Esophagus mucosa (tissue), 1 donor: ENCODE measurements at places on chromosomes 5 and 9. TPM values are rescaled to one million over a fixed set of nuclear protein-coding genes. Genes with fewer than 3 reads are reported as not detected.

DNA sequence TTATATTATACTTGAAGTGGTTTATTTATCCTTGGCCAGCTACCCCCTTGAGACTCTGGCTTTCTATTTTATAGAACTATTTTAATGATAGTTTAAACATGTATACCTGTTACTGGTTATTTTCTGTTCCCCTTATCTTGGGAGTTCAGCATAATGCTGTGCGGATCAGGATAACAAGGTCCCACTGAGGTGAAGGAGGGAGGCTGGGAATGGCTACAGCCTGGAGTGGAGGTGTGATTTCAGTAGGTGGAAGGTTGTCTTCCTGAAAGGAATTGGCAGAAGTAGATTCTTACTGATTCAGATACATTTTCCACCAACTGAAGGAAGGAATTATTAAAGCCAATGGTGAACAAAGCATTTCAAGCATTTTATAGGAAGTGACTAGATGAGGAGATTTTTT is 38.9 kb downstream of the PAM start:
- no peak for ATAC-seq

DNA sequence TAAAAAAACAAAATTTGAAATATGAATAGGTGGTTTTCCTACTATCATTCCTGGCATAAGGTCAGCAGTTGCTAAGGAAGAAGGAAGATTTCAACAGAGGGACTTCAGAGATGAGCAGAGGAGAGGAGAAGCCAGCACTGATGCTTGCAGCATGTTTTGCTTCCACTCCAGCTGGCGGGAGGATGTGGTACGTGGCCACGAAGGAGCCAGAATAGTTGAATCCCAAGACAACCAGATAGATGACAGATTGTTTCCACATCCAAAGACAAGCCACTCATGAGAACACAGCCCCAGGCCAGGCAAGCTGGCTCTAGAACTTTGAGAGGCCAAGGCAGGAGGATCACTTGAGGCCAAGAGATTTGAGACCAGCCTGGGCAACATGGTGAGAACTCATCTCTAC is 15.1 kb downstream of the TIMD4 start:
- ATAC-seq = no peak

DNA sequence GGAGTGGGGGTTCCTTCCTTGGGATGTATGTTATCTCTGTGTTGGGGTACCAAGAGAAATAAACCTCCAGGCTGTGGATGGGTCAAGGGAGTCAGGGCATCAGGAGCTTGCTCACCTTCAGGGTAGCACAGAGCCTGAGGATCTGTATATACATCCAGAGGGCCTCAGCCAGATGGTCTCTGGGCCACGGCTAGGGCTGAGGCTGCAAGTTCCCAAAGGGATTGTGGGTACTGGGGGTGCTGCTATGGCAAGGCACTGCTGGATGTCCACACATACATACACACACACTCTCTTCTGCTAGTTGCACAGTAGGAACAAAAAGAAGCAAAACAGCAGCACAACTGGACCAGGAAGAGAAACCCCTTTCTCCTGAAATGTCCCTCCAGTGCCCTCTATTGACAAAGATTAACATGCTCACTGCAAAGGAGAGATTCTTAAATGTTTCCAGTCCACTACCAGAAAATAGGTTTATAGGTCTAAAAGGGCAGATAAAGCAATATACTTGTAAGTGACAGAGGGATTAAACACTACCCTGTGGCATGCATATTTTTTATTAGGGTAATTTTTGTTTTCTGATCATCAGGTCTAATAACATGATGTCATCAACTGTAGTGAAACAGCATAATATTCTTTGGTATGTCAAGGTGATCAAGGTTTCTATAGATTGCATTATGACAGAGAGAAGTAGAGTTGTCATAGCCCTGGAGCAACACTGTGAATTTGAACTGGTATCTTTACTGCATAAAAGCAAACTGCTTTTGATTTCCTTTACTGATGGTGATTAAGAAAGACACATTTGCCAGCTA is 56.3 kb upstream of the KCNN2 start:
- no peak for ATAC-seq

DNA sequence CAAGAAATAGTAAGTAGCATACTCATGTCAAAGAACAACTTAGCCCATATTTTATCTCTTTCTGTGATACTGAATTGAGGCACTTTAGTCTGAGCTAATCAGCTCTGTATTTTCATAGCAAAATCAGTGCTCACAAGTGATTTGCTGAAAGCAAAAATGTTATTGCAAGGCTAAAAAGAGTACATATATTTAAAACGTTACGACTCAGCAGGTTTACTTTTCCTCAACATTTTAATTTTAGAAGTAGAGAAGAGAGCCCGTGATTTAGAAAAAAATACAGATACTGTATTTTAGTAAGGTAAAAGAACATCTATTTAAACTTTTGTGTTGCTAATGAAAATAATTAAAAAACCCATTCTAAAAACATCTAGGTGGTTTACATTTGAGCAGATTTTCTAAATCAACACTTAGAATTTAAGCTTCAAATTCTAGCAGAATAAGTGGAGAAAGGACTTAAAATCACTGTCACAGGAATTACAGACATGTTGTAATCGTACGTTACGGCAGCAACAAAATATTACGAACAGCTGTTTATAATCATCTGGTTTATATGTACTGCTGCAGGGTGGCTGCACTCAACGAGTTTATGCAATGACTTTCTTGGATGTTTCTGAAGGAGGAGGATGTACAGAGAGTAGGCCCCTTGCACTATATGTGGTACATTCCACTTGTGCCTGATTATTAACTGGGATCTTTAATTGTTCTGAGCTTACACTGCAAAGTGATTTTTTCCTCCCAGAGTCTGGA is 20.1 kb downstream of the SREK1 start:
- no peak for ATAC-seq

PHF24 gene
- total RNA-seq = 0.48 TPM

DNA sequence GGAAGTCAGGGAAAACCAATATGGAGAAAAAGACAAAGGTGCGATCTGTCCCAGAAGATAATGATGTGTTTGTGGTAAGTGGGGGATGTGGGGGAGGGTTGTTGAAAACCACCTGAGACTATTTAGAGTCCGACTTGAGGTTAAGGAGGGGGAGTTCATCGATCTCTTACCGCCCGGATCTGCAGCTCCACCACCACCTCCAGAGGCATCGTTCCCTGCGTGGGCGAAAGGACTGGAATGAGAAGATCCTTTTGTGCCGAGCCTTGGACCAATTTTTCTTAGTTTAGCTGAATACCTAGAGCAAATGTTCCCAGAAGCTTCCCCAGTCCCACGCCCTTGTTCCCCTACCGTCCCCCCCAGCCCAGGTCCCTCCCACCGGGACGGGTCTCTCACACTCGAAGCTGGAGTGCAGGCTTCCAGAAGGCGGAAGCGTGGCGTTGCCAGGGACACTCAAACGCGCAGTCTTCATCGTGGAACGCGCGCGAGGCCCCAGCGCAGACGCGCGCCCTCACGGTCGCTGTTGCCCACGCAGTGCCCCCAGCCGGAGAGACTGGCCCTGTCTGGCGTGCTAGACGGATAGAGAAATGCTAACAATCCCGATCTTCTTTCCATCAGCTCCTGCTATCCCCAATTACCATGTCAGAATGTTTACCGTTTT is at the start of gene SPATA6L:
TSS of gene SPATA6L (minus strand) at position 439 of the 658 bp plus-strand sequence. CDS start at position 209, 230 bp downstream.
- peak; percentile 47 for ATAC-seq

- ATAC-seq = no peak
Observed at GRCh38 chr5:157369507-157369906, 90.5 kb upstream of the NIPAL4 start.

DNA sequence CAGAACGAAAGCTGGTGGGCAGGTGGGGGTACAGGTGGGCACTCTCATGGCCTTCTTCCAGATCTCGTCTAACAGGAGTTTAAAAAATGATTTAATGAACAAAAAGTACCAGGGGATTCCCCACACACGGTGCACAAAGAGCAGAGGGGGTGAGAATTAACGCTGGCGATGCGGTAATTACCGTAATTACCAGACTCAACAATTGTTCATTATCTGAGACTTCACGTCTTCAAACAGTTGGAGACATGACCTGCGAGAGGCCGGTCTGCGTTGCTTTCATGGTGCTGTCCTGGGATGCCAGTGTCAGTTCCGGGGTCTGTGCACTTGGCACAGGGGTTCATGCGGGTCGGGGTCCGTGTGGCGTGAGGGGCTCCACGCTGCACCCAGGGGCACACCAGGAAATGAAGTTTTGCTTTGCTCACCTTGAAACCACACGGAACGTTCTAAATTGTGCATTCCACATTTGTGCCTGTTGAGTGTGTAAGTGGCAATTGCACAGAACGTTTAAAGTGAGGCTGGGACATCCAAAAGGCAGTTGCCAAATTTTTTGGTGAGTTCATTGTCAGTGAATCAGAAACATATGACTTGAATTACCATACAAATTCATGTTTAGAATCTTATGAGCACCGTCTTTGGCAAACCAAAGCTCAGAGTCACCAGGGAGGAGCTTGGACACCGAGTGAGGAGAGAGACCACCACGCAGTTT is 256.4 kb upstream of the IRX1 start:
- ATAC-seq = no peak

DNA sequence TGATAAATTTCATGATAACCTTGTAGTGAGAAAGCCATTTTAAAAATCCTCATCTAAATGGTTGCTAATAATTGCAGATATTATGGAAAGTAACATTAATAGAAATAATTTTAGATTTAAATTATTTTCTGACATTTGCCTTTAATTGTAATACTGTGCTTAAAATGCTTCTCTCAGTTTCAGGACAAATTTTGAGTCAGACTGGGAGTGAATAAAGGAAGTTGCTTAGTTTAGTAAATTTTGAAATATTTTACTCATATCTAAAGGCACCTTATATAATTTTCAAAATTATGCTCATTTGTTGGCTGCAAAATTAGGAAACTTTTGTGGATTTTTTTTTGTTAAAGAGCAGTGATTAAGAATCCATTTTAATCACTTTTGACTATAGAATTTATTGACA is 93.8 kb downstream of the CSNK1G3 start:
- ATAC-seq = no peak

BARX1 gene
- total RNA-seq = 0.12 TPM

- no peak for ATAC-seq
Observed at GRCh38 chr5:168434001-168434400, 52.3 kb upstream of the RARS1 start.
